ENCODE measurements at places on chromosomes 16 and 17. TPM values are rescaled to one million over a fixed set of nuclear protein-coding genes. Genes with fewer than 3 reads are reported as not detected.
A peak's percentile ranks its signal among the peaks of the same experiment; 100 is the strongest.

- DNase-seq = no peak
Measured at GRCh38 chr16:62404842-62405611, 368.8 kb upstream of the CDH8 start.

The DDX5 gene
- total RNA-seq = 815 TPM

- no peak for DNase-seq
Measured at GRCh38 chr16:17211797-17212196, 259.0 kb downstream of the XYLT1 start.

DNA sequence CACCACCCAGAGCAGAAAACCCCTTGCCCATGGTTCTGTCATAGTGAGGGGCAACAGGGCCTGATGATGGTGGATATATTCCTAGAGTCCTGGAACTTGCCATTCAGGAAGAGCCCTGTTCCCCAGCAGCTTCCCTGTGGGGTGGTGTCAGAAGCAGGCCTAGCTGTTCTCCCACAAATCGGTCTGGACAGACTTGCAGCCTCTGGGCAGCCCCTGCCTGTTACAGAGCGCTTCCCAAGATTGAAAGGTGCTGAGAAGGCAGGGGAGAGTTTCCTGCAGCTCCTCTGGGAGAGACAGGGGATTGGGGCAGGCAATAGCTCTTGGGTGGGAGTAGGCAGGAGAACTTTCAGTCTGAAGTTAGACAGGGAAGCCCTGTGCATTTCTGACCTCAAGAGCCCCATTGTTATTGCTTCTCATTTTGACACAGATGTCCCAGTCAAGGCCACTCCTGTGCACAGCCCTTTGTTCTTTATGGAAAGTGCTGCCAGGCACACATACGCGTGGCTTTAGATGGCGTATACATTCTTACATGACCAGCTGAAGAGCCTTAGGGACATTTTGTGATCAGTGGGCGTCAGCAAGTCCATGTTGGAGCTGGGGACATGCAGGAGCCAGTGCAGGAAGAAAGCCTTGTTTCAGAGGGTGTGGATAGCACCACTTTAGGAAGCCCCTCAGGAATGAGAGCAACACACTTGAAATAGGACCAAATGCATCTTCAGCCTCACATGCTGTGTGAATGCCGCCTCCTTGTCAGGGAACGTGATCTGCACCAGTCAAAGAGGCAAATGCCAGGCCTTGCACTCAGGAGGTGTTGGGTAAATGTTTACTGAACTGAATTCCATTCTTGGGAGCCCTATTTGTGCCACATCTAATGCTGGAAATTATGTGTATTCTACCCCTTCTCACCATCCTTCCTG, 67.5 kb downstream of the GNAO1 start:
- no peak for DNase-seq

GRCh38 chr16:67013823-67014633, 14.9 kb upstream of the CBFB start:
- peak; percentile 61 for DNase-seq
